Progenitor cell of endocrine pancreas (in vitro differentiated cells): ENCODE measurements at places on chromosomes 5 and 9.

DNA sequence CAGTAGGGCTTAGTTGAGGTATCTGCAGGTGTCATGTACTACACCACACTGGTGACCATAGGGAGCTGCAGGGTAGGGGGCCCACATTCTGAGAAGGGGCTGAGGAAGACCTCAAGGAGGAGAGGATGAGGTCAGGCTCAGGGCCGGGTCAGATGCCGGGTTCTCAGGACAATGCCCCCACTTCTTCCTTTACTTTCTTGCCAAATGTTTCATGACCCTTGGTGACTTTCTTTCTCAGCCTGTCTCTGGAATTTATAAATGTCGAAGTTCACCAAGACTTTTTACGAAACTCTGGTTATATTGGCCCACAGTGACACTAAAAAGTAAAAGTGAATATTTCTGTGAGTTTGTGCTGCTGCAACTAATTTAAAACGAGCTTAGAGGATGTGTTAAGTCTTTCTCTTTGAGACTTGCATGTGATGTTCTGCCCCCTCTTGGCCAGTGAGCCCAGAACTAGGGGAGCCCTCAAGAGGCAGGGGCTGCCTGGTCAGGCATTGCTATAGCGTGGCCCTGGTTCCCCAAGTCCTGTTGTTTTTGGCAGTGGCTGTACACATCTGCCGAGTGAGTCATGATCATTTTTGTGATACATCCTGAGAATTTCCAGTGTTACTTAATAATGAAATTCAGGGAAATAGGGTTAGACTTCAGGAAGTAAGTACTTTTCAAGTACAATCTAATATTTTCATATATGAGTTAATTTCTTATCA is 11.2 kb downstream of the ACO1 start:
- no peaks in the 10 kb centered on the region for H3K27me3 ChIP-seq
- H3K4me3 ChIP-seq = no peak overlapping the region
- H3K4me1 ChIP-seq = no peaks in the 10 kb centered on the region
- DNase-seq = no peak
- no peak overlapping the region for H3K27ac ChIP-seq

DNA sequence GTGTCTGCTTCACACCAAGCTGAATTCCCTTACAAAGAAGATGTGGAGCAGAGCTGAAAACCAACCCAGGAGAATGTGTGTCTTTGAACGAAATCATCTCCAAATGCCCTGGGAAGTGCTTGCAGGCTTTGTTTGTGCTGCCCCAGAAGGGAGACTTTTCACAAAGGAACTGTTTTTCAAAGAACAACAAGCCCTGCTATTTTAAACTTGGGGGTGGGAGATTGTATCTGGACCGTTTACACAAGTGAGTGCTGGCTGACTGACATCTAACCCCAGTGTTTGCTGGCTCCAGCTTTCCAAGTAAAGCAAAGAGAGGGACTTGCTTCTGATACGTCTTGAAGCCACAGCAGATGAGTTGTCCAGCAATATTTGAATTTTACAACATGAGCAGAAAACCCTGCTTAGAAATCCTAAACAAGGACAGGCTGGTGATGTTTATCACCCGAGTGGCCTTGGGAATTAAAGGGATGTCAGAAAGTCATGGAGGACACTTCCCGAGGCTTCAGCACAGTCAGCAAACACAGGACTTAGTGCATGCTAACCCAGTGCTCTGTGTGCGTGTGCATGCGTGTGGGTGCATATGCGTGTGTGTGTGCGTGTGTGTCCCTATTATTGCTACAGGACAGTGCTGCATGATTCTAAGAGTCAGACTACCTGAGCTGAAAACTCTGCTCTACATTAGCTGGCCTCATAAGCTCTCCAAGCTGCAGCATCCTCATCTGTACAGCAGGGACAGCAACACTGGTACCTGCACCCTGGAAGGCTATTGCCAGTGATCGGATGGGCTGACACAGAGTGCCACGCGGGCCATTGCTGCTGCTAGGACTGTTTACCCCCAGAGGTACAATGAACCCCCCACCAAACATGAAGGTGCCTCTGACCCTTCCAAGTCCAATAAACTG is 1.4 kb downstream of the ADAMTS12 start:
- peaks cover 4% of the 10 kb centered on the region for H3K27me3 ChIP-seq
- H3K36me3 ChIP-seq = no peaks in the 10 kb centered on the region
- no peak for DNase-seq
- no peak overlapping the region for H3K27ac ChIP-seq

DNA sequence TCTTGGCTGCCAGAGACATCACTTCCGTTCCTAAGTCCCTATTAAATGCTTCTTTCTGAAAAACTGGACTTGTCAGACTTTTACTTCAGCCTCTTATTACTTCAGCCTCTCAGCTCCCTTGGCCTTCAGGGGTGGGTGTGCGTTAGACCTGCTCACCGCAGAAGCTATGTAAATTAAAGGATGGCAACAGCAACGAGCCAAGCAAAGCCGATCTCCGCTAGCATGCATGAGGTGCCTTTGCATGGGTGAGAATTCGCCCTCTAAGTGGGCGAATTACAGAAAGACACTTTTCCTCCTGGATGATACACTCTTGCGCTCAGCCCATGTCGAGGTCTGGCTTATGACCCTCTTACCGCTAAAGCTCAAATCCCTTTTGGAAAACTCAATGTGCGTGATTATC is 10.9 kb upstream of the IL3 start:
- DNase-seq = no peak
- no peaks in the 10 kb centered on the region for H3K36me3 ChIP-seq

GRCh38 chr5:143986516-143987212 is 174.7 kb downstream of the HMHB1 start:
- no peak for DNase-seq
- H3K36me3 ChIP-seq = no peaks in the 10 kb centered on the region
- peaks cover 4% of the 10 kb centered on the region for H3K27me3 ChIP-seq
- no peak overlapping the region for H3K27ac ChIP-seq

GRCh38 chr5:36521838-36522745 is 84.3 kb upstream of the SLC1A3 start:
- no peak overlapping the region for H3K27ac ChIP-seq
- H3K27me3 ChIP-seq = peaks cover 3% of the 10 kb centered on the region
- peaks cover 7% of the 10 kb centered on the region for H3K4me1 ChIP-seq
- H3K4me3 ChIP-seq = no peak overlapping the region

- no peaks in the 10 kb centered on the region for H3K27me3 ChIP-seq
- H3K27ac ChIP-seq = no peak overlapping the region
- H3K36me3 ChIP-seq = no peaks in the 10 kb centered on the region
- DNase-seq = no peak
- no peak overlapping the region for H3K4me3 ChIP-seq
- peaks cover 5% of the 10 kb centered on the region for H3K4me1 ChIP-seq
These were observed 80.7 kb downstream of the ITGA1 start for GRCh38 chr5:52868417-52868816.

DNA sequence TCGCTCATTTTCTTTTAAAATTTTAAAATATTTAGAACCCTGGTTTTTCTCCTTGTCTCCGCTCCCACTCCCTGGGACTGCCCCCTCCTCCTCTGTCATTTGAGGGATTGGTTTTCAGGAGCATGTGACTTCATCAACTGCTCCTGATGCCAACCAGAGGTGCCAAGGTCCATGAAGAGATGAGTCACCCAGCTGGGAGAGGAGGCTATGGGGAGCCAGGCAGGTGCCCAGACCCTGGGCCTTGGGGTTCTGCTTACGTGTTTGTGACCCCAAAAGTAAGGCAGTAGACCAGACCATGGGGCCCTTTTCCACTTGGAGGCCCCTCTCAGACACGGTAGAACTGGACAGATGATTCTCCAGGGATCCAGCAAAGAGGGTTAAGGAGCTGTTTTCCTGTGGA is 167.0 kb downstream of the FGF18 start:
- no peak overlapping the region for H3K4me3 ChIP-seq
- no peak for DNase-seq
- H3K36me3 ChIP-seq = no peaks in the 10 kb centered on the region
- H3K27ac ChIP-seq = no peak overlapping the region
- no peaks in the 10 kb centered on the region for H3K4me1 ChIP-seq
- peaks cover 24% of the 10 kb centered on the region for H3K27me3 ChIP-seq

- no peak for DNase-seq
- no peaks in the 10 kb centered on the region for H3K27me3 ChIP-seq
- H3K27ac ChIP-seq = no peak overlapping the region
- H3K4me3 ChIP-seq = no peak overlapping the region
- no peaks in the 10 kb centered on the region for H3K36me3 ChIP-seq
- H3K4me1 ChIP-seq = no peaks in the 10 kb centered on the region
These were observed 21.3 kb upstream of the SLC12A2 start for GRCh38 chr5:128062172-128062746.

GRCh38 chr9:130171226-130172148 is 717 bp upstream of the NCS1 start:
- H3K27ac ChIP-seq = no peak overlapping the region
- no peaks in the 10 kb centered on the region for H3K36me3 ChIP-seq
- H3K4me1 ChIP-seq = peaks cover 2% of the 10 kb centered on the region
- DNase-seq = no peak

GRCh38 chr5:78624011-78624541 is 24.5 kb downstream of the LHFPL2 start:
- H3K27me3 ChIP-seq = peaks cover 8% of the 10 kb centered on the region
- H3K27ac ChIP-seq = no peak overlapping the region
- H3K4me1 ChIP-seq = peaks cover 53% of the 10 kb centered on the region
- no peak for DNase-seq

DNA sequence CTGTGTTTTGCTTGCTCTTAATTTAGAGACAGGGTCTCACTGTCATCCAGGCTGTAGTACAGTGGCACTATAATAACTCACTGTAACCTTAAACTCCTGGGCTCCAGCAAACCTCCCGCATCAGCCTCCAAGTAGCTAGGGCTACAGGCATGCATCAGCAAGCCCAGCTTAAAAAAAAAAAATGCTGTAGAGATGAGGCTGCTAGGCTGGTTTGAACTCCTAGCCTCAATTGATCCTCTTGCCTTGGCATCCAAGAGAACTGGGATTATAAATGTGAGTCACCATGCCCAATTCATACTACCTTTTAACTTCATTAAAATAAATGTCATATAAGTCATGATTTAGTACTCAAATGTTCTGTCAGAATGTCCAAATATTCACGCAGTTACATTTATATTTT is 2195.7 kb upstream of the C9orf72 start:
- H3K27ac ChIP-seq = no peak overlapping the region
- no peaks in the 10 kb centered on the region for H3K27me3 ChIP-seq
- no peak overlapping the region for H3K4me3 ChIP-seq
- H3K36me3 ChIP-seq = no peaks in the 10 kb centered on the region
- no peaks in the 10 kb centered on the region for H3K4me1 ChIP-seq
- DNase-seq = no peak

- H3K36me3 ChIP-seq = no peaks in the 10 kb centered on the region
- peaks cover 15% of the 10 kb centered on the region for H3K4me1 ChIP-seq
- H3K27me3 ChIP-seq = no peaks in the 10 kb centered on the region
- no peak for DNase-seq
These were observed 1726.5 kb downstream of the MAT2B start for GRCh38 chr5:165231821-165232508.

DNA sequence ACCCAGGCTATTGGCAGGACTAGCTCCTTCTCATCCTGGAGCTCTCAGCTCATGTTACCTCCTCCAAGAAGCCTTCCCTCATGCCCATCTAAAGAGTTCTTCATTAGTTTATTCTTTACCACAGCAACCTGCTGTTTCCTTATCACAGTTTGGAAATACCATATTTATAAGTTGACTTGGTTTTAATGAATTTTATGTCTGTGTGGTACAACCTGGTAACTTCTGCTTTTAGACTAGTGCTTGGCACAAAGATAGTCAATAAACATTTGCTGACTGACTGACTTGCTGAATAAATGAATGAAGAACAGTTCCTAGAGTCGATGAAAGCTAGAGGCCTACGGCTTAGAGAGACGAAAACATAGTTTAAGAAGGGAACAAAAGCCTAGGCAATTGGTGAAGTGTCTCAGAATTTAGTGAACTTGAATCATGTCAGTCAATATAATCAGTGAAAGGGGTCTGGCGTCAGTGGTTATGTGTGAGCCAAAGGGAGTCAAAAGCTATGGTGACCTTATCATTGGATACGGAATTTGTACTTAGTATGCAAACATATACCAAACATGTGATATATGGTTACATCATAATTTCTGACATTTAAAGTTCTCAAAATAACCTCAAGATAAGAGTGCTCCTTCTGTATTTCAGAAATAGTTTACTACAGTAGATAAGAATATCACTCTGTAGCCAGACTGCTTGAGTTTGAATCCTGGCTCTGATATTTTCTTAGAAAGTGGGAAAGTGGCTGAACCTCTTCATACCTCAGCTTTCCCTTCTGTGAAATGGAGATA is 239.5 kb downstream of the MCTP1 start:
- no peak overlapping the region for H3K4me3 ChIP-seq
- DNase-seq = no peak
- H3K4me1 ChIP-seq = no peaks in the 10 kb centered on the region
- no peaks in the 10 kb centered on the region for H3K36me3 ChIP-seq
- no peak overlapping the region for H3K27ac ChIP-seq
- no peaks in the 10 kb centered on the region for H3K27me3 ChIP-seq

DNA sequence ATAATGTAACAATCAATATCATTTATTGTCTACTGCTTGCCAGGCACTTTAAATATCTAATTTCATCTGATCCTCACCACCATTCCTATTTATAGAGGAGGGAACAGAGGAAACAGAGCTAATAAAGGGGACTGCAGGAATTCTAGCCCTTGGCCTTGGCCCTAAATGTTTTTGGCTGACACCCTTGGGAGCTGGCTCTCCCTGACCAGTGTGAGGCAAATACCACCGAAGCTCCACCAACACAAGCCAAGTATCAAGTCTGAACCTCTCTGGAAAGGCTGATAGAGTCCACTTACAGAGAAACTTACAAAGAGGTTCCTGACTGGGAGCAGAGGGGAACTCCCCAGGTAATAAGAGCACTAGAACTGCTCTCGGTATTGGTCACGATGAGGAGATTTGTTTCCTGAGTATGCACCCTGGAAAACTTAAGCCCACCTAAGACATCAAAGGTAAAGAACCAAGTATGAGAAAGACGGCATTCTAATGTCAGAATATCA is 243.1 kb upstream of the PANK3 start:
- peaks cover 7% of the 10 kb centered on the region for H3K4me1 ChIP-seq
- H3K36me3 ChIP-seq = peaks cover 1% of the 10 kb centered on the region
- H3K4me3 ChIP-seq = no peak overlapping the region
- peaks cover 10% of the 10 kb centered on the region for H3K27me3 ChIP-seq
- H3K27ac ChIP-seq = no peak overlapping the region

GRCh38 chr5:159764283-159765134 is 151.8 kb upstream of the ADRA1B start:
- H3K4me3 ChIP-seq = no peak overlapping the region
- no peak overlapping the region for H3K27ac ChIP-seq
- H3K27me3 ChIP-seq = peaks cover 14% of the 10 kb centered on the region
- no peak for DNase-seq
- H3K4me1 ChIP-seq = no peaks in the 10 kb centered on the region

DNA sequence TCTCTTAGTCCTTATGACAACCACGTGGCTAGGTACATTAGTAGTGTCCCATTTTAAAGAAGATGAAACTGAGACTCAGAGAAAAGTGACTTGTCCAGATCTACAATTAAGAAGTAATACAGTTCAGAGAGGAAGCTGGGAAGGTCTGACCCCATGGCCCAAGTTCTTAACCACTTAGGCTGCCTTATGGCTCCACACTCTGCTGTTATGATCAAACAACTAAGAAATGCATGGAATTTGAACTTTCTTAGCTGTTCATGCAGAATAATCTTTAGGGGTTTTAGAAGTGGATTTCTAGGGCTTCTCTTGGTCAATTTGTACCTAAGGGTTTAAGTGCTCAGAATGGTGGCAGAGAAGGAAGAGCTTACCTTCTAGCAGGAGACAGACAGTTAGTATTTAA is 128.0 kb upstream of the MSX2 start:
- H3K27ac ChIP-seq = no peak overlapping the region
- DNase-seq = no peak
- no peak overlapping the region for H3K4me3 ChIP-seq

GRCh38 chr9:20358207-20358606 is 264.1 kb downstream of the MLLT3 start:
- no peaks in the 10 kb centered on the region for H3K27me3 ChIP-seq
- no peak overlapping the region for H3K27ac ChIP-seq
- H3K4me1 ChIP-seq = peaks cover 29% of the 10 kb centered on the region
- H3K36me3 ChIP-seq = no peaks in the 10 kb centered on the region

GRCh38 chr5:66960369-66961137 is 236.0 kb downstream of the CD180 start:
- no peak for DNase-seq
- H3K27me3 ChIP-seq = no peaks in the 10 kb centered on the region
- H3K36me3 ChIP-seq = no peaks in the 10 kb centered on the region
